DMS79 (cell line): ENCODE measurements at places on chromosomes 3 and 15.
A peak's percentile ranks its signal among the peaks of the same experiment; 100 is the strongest.

DNA sequence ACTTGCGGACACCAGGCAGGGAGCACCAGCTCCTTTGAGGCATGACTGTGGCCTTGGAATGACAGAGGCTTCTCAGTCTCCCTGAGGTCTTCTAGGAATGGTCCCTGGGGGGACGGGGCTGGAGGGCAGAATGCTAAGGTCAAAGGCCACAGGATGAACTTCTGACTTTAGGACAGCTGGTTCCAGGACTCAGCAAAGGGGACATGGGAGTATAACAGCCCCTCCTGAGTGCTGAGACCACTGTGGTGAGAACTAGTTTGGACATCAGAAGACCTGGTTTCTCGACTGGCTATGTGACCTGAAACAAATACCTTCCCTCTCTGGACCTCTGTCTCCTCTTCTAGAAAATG is 17.8 kb downstream of the ITGA11 start:
- DNase-seq: no peak

DNA sequence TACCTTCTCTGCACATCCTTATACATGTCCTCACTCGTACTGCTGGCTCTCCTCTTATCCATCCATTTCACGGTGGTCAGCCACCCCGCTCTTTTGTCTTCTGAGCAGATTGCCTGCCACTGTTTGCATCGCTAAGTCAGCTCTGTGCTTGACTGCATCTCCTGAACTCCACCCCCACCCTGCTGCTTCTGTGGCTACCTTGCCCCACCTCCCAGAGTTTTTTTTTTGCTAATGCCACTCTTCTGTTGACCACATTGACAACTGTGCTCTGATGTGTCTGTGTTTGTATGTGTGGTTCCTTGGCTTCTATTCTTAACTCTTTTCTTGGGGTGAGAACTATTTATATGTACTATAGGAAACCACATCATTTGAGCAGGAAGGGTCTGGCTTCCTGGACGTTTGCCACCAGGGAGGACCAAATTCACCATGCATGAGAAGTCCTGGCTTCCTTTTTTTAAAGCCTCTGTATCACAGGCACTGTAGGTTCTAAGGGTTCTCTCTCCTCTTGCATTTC is 12.8 kb upstream of the MTMR10 start:
- peak; percentile 10 for DNase-seq

DNA sequence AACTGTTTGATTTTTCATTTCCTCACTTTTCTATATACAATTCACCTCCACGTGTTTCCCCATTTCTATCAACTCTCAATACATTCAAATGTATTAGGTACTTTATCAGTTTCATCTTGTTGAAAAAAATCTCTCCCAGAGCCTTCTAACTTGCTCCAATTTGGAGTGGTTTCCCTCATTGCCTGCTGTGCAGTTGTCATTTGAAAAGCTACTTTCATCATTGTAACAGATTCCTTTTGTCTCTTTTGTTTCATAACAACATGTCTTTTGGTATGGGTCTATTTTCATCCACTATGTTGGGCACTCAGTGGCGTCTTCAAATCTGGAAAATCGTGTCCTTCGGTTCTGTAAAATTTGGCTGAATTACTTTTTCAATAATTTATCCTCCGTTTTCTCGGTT is 75.0 kb downstream of the NR2E3 start:
- DNase-seq: no peak

DNA sequence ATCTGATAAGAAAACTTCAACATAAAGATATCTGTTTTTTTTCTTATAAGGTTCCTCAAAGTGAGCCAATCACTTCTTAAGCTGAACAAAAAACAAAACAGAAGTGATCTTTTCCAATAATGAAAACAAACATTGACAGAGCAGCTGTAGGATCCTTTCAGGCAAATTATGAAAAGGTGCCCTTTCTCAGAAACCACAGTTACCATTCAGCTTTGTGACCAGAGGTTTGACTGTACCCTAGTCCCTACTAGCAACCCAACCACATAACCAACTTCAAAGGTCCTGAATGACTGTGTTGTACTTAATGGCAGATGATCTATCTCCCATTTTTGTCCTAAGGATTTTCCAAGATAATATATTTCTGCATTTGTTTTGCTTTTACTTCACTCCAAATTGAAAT is 39.4 kb upstream of the CCR2 start:
- no peak for DNase-seq

DNA sequence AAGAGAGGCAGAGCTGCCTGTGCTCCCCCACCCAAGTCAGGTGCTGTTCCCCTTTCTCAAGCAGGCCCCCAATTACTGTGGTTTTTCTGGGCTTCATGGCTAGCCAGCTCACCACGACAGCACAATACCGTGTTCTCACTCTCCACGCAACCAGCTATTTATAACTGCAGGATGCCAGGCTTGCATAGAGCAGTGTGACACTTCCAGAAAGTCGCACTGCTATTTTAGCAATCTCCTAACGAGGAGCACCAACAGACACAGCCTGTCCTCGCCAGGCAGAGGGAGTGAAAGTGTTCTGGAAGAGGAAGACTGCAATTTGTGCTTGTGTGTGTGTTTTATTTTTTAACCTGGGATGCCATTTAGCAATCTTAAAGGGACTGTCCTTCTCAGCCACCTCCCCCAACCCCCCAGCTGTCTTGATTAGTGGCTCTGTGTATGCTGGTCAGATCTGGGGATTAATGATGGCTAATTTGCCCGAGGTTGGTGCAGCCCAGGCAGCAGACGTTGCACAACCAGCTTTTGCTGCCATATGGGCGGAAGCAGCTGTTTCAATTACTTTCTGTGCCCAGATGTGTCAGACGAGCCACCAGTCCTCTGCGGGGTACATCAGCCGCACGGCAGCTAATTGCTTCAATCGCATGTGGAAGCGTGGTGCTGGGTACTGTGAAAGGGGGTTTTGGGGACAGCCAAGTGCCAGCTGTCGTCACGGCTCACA is 268.0 kb upstream of the ARRDC4 start:
- DNase-seq: no peak

DNA sequence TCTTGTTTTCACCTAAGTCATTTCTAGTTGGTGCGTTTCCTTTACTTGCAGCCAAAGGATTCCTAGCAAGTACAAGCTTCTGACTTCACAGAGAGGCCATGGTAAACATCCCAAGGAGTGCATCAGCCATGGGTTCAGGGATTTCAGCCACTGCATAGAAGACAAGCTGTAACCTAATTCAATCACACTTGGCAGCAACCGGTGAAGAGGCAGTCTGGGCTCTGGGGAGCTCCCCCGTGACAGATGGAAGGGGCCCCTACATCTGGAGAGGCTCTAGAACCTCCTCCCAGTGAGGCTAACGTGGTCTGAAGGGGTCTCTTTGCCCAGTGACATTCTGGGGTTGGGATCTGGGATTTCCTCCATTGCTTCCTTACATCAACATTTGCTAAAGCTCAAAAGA is 8.4 kb upstream of the SNRPA1 start:
- no peak for DNase-seq

- DNase-seq: no peak
Measured at GRCh38 chr3:71376503-71376902, 207.0 kb downstream of the FOXP1 start.

DNA sequence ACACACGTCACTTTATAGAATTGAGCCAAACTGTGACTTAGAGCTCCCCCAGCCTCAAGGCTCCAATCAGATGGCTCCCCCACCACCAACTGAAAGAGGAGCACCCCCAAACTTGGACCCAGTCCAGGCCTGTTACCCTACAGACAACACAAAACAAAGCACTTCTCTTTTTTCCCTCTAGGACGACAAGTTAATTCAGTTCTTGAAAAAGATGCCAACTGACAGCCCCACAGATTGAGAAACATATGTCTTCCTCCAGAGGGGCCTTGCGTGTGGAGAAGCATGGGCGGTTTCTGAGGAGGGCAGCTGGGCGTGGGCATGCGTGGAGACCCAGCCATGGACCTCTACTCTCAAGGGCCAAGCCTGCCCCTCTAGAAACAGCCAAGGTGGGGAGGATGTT is 229.5 kb downstream of the SHQ1 start:
- no peak for DNase-seq

DNA sequence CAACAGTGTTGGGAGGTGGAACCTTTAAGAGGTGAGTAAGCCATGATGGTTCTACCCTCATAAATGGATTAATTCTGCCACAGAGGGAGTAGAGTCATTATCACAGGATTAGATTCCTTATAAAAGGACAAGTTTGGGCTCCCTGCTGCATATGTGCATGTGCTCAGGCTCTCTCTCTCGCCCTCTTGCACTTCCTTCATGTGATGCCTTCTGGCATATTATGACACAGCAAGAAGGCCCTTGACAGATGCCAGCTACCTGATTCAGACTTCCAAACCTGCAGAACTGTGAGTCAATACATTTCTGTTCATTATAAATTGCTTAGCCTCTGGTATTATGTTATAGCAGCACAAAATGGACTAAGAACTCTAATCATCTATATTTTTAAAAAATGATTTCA is 205.3 kb downstream of the CTNNB1 start:
- no peak for DNase-seq

DNA sequence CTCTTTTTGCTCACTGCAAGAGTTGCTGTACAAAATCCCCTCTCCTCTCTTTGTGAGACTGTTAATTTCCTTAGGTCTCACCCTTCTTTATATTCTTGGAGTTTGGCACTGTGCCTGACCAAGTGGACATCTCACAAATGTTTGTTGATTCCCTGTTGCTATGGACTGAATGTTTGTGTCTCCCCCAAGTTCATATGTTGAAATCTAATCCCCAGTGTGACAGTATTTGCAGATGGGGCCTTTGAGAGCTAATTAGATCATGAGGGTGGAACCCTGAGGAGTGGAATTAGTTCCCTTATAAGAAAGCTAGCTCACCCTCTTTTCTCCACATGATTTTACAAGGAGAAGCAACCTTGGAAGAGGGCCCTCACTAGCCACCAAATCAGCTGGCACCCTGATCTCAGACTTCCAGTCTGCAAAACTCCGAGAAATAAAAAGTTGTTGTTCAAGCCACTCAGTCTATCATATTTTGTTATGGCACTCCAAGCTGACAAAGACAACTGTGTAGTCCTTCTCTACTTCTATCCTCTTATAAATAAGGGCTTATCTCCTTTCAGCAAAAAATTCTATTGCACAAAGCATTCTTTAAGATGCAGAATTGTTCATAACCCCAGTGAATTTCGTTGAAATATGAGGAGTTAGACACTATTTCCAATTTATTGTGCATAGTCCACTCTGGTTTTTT is 65.5 kb upstream of the NPHP3 start:
- peak; percentile 38 for DNase-seq

DNA sequence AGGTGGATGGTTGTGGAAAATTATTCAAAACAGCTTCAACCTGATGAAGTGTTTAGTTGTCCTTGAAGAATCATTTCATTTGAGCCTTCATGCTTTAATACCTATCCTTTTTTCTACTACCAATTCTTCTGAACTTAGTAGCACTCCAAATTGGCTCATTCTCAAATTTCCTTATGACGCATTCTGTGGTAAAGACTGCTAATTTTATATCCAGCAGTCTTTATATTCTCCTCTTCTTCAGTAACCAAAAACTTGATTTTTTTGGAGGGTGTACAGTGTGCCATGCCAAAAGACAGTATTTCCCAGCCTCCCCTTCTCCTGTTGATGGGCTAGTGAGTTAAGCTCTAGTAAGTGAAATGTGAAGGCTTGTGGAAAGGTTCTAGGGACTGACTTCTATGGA is 25.2 kb downstream of the CGNL1 start:
- DNase-seq: no peak

GRCh38 chr15:83243634-83244033 is 36.0 kb upstream of the HDGFL3 start:
- DNase-seq: no peak

GRCh38 chr3:8632402-8633237 is 12.0 kb downstream of the SSUH2 start:
- no peak for DNase-seq

DNA sequence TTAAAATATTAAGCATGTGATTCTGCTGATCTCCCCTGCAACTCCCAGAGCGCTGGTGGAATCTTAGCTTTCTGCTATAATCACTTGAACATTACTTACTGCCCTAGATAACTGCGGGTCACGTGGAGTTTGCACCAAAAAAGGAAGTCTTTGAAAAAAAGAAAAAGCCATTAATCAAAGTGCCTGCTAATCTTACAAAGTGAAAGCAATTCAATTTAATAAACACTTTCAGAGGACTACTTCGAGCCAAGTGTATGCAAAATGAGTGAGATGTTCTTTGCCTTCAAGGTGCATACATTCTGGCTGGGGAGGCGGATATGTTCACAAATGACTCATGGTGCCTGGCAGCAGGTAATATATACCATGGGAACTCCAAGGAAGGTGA is 109.9 kb upstream of the GAP43 start:
- DNase-seq: no peak

GRCh38 chr3:181622365-181622764 is 89.4 kb upstream of the SOX2 start:
- DNase-seq: no peak

DNA sequence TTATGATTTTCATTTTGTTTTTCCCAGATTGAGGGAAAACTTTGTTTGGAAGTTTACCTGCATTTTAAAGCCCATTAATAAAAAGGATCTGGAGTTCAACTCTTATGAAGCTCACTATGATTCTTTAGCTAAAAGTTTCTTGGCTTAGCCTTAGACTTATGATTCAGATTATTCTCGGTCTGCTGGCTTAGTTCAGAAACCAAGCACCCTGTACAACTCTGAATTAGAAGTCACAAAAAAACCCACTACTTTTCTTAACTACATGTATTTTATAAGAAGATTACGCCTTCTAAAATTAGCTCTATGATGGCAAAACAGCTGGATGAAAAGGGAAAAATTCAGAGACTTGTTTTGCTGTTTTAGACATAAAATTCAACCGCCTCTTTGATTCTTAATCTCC is 14.3 kb upstream of the DENND4A start:
- DNase-seq: no peak

- DNase-seq: peak; percentile 37
Measured at GRCh38 chr3:54356261-54357045, 234.1 kb downstream of the CACNA2D3 start.

- no peak for DNase-seq
Measured at GRCh38 chr15:36599620-36600433, 20.4 kb downstream of the CDIN1 start.

DNA sequence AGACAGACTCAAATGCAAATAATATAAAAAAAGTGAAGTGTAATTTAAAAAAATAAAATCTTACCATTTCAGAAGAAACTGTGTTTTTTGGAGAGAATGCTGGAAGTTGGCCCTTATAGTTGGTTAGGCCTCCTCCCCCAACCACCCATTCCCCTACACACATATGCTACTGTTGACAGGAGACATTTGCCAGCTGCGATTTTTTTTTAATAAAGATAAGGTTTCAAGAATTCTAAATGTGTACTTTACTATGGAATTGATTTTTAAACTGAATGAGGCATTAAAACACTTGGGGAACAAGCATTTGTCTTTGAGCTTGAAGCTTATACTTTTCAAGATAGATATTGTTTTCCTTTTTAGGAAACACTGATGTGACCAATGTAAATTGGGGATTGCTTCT is 4.4 kb upstream of the SSR3 start:
- no peak for DNase-seq

GRCh38 chr3:151168269-151169094 is 34.5 kb downstream of the GPR171 start:
- peak; percentile 1 for DNase-seq
